ENCODE measurements at places on chromosomes 4 and X. TPM values are rescaled to one million over a fixed set of nuclear protein-coding genes. Genes with fewer than 3 reads are reported as not detected.

DNA sequence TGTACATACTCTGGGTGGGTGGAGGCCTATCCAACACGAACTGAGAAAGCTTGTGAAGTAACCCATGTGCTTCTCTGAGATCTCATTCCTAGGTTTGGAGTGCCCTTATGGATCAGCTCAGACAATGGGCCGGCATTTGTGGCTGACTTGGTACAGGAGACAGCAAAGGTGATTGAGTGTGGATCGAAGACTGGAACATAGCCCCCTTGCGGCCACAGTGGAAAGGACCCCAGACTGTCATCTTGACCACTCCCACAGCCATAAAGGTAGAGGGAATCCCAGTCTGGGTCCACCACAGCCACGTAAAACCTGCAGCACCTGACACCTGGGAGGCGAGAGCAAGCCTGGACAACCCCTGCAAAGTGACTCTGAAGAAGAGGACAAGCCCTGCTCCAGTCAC is 598.0 kb upstream of the AADAT start:
- no peak overlapping the region for H3K27ac ChIP-seq
- DNase-seq = no peak
- H3K4me3 ChIP-seq = no peak overlapping the region
- H3K4me1 ChIP-seq = no peaks in the 10 kb centered on the region

MAGEB17 gene
- not detected for total RNA-seq

- H3K4me1 ChIP-seq = no peaks in the 10 kb centered on the region
- H3K27ac ChIP-seq = no peak overlapping the region
- H3K27me3 ChIP-seq = peaks cover 8% of the 10 kb centered on the region
Measured at GRCh38 chr4:8595237-8596087, 2.9 kb downstream of the CPZ start.

- no peak overlapping the region for H3K4me3 ChIP-seq
- no peaks in the 10 kb centered on the region for H3K27me3 ChIP-seq
- no peak overlapping the region for H3K27ac ChIP-seq
- H3K4me1 ChIP-seq = no peaks in the 10 kb centered on the region
- H3K36me3 ChIP-seq = no peaks in the 10 kb centered on the region
Measured at GRCh38 chrX:39720945-39721344, 376.8 kb downstream of the BCOR start.

BEX1 gene
- total RNA-seq = not detected

- H3K36me3 ChIP-seq = no peaks in the 10 kb centered on the region
- no peak for DNase-seq
- no peak overlapping the region for H3K4me3 ChIP-seq
Measured at GRCh38 chr4:57763070-57763469, 652.9 kb upstream of the IGFBP7 start.

- no peak overlapping the region for H3K27ac ChIP-seq
- no peaks in the 10 kb centered on the region for H3K36me3 ChIP-seq
- H3K4me1 ChIP-seq = no peaks in the 10 kb centered on the region
- DNase-seq = no peak
Measured at GRCh38 chrX:3271183-3271833, 75.1 kb downstream of the MXRA5 start.

DNA sequence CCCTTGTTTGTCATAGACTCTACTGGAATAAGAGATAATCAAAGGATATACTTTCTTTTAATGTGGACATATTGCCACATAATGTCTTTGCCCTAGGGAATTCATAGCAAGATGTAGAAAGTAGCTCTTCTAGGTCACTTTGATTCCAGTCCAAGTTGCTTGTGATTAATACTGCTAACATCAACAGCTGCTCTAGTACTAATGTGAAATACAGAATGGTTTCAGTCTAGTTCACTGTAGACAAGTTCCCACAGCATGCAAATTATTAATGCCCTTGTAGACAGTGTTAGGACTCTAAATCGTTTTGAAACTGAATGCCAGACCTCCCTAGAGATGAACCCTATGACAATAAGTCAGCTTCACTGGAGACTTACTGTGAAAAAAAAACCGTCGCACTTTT is 494.6 kb upstream of the ATOH1 start:
- no peaks in the 10 kb centered on the region for H3K27me3 ChIP-seq
- no peak overlapping the region for H3K4me3 ChIP-seq
- no peaks in the 10 kb centered on the region for H3K36me3 ChIP-seq
- no peak overlapping the region for H3K27ac ChIP-seq
- DNase-seq = no peak

- no peak overlapping the region for H3K4me3 ChIP-seq
- no peaks in the 10 kb centered on the region for H3K4me1 ChIP-seq
- no peaks in the 10 kb centered on the region for H3K27me3 ChIP-seq
Measured at GRCh38 chrX:69253821-69254220, 88.6 kb upstream of the PJA1 start.
